ENCODE measurements at places on chromosomes 11 and 22.

- DNase-seq = no peak
These were observed 399.3 kb downstream of the CADM1 start for GRCh38 chr11:115104851-115105453.

GRCh38 chr11:19632499-19632834 lies 80.2 kb upstream of the NAV2 start:
- no peak for DNase-seq

- DNase-seq = no peak
These were observed 70.4 kb downstream of the IGLL1 start for GRCh38 chr22:23509571-23510302.

GRCh38 chr11:67284811-67285540 lies 4.1 kb upstream of the ANKRD13D start:
- no peak for DNase-seq

GRCh38 chr11:80031014-80031600 lies 590.3 kb upstream of the TENM4 start:
- no peak for DNase-seq

DNA sequence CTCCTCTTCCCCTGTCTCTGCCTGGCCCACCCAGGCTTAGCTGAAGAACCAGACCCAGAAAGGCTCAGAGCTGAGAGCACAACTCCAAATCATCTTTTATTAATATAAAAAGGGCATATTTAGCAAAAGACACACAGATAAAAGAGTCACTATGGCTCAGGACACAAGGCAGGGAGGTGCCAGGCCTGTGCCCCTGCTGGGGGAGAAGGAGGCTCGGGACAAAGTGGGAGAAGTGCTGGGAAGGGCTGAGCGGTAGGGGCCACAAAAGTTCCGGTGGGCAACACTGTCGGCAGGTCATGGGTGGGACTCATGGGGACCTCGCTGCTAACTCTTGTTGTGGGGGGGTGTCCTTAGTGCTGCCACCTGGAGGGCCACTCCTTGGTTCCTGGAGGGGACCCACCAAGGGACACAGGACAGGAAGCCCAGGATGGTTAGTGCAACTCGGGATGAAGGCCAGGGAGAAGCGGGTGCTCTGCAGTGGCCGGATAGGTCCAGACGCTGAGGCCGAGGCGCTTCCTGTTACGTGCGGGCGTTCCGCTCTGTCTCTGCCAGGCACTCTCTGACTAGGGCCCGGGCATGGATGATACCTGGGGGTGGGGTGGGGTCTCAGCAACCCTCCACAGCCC lies 1.4 kb upstream of the PITPNM1 start:
- DNase-seq = no peak

DNA sequence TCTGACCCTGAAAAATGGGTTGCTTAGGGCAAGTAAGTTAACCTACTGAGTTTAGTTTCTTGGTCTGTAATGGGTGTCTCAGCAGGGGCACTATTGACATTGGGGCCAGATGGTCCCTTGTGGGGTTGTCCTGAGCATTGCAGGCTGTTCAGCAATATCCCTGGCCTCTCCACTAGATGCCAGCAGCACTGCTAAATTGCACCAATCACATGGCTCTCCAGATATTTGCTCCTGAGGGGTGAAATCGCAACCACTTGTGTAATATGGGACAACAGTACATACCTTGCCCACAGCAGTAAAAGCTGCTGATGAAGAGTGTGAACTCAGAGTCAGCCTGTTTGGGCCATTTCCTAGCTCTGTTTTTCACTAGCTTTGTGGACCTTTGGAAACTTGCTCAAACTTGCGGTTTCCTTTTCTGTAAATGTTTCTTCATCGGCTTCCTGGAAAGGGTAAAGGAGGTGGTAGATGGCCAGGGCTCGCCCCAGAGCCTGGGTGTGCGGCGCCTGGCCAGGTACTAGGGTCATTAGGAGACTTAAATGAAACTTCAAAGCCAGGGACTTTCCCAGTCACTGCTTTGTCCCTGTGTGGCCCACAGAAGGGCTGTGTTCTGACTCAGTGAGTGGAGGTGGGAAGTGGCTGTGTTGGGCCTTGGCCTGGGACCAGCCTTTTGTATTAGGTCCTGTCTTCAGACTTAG lies 13.0 kb downstream of the NCF4 start:
- no peak for DNase-seq

- DNase-seq = no peak
These were observed 63.2 kb upstream of the SNX19 start for GRCh38 chr11:130979386-130979972.

GRCh38 chr11:44517541-44517940 lies 47.9 kb upstream of the CD82 start:
- DNase-seq = no peak

GRCh38 chr11:32168924-32169323 lies 78.0 kb downstream of the RCN1 start:
- no peak for DNase-seq

DNA sequence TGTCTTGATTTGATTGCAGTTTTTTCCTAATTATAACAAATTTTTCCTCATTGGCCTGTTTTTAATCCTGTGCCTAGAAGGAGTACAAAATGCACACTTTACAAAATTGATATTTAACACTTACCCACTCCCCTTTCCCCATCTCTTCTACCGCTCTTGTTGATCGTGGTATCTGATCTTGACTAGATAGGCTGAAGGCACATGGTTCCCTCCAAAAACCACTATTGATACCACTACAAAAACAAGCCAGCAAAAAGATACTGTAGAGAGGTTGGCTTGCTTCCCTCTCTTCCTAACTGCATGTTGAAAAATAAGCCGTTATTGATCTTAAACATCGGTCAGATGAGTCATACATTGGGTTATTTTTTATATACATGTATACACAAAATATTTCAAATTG lies 14.6 kb upstream of the ZNF143 start:
- no peak for DNase-seq

DNA sequence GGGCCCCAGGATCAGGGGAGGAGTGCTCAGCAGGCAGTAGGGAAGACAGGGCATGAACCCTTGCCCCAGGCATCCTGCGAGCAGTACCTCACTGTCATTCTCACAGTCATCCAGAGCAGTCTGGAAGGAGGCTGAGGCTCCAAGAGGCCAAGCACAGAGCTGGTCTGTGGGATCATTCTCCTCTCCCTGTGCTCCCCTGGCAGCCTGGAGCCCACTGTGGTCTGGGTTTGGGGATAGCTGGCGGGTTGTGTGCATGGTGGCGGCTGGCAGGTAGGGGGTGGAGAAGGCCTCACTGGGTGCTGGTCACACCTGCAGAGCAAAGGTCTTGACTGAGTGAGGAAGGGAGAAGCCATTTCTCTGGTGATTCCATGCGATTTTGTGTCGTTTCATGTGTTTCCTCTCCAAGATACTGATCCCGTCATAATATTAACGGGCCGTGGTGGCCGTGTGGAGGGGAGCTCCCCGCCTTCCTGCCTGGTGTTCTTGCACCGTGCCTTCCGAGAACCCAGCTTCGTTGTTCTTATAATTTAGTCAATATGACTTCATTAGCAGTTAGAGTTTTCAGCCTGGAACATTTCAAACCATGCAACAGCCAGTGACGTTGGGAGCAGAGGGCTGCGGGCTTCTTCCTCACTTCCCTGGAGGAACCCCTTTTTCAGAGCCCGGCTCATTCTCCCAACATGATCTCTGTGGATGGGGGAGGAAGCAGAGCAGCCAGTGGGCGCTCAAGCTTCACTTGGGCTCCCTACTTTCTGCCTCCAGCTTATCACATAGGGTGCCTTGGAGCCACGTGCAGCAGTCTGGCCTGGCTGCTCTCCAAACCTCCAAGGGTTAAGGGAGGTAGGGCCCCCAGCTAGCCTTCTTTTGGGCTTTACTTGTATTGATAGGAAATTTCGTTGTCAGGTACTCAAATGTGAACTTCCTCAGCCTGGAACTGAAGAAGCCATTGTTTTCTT lies 20.8 kb upstream of the ADORA2A start:
- no peak for DNase-seq

GRCh38 chr11:353179-353873 lies 16.0 kb upstream of the B4GALNT4 start:
- no peak for DNase-seq

- no peak for DNase-seq
These were observed 109.3 kb downstream of the ARL14EP start for GRCh38 chr11:30432178-30432577.

All from activated CD4-positive, alpha-beta T cell treated with anti-CD3 and anti-CD28 coated beads, Interleukin-2, amount 50 U/mL, for 24 hours (primary cell).